Eye (tissue), 1 donor: ENCODE measurements at places on chromosomes 4 and X.
A peak's percentile ranks its signal among the peaks of the same experiment; 100 is the strongest.

DNA sequence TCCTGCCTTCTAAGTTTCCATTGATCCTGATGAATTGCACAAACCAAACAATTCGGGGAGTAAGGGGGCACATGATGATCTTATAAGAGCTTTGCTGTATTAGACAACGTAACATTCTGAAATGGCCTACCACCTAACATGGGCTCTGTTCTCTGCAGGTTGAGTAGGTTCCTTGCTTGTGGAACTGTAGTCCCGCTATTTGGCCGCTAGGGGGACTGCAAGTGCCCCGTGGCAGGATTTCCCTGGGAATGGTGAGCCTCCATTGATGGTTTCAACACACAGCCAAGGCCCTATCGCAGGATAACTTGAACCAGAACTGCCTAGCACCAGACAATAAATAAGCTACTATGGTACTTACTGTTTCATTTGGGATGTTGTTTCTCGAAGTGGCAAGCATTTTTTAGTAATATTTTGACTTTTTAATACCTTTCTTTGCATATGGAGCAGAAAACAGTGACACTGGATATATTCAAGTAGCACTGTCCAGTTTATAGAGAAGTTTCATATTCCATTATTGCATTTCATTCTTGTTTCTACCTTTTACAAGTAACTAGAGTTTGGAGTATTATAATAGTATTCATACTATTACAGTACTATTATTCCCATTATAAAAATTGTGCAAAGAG is 11.9 kb downstream of the AR start:
- no peak for DNase-seq

DNA sequence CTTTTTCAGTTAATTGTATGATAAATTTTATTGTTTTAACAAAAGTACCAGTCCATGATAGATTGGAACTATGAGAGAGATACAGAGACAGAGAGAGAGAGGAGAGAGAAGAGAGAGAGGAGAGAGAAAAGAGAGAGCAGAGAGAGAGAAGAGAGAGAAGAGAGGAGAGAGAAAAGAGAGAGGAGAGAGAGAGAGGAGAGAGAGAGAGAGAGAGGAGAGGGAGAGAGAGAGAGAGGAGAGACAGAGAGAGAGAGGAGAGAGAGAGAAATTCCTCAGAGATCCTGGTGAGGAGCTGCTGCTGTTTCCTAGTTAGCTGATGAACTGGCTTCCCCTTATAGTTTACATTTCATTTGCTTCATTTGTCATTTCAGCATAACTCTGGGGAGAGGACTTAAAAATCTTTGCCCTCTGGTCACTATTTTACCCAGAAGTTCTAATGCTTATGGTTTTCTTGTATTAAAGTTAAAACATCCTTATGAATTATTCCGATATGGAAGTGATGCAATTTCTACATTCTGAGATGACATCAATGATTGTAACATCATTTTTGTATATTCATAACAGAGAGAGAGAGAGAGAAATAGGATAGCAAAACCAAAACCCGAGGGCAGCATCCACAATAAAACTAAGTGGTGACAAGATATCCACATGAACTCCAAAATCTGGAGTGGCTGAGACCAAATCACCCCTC is 10.8 kb downstream of the CTAG1A start:
- DNase-seq = no peak

DNA sequence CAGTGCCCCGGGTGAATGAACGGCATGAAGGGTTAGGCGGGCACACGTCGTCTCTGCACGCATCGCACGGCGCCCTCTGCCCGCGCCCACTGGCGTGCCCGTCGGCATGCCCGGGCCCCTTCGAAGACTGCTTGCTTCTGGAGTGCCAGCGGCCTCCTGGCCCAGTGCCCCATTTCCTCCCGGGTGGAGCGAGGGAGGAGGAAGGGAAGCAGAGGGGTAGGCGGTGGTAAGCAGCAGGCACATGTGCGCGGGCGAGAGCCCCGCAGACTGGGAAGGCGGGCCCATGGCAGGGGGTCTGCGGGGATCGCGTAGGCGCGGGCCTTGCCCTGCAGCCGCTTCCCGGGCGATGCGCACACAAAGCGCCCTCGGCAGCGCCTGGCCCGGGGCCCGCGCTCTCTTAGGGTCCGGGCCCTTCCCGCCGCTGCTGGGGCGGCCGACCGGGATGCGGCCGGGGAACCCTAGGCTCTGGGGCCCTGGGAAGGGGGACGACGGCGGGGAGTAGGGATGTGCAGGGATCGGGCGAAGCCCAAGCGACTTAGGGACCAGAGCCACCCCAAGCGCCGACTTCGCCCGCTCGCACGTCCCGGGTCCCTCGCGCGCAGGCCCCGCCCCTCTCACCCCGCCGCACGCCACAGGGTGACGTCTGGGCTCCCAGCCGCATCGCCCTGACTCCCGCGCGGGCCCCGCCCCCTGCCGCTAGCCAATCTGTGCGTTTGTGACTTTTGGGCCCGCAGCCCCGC is 866 bp upstream of the EMD start:
- no peak for DNase-seq

- DNase-seq = no peak
Observed at GRCh38 chr4:61527888-61528287, 327.8 kb downstream of the ADGRL3 start.

GRCh38 chr4:38149472-38149996 is 189.3 kb downstream of the PTTG2 start:
- no peak for DNase-seq

GRCh38 chr4:111957116-111957515 is 188.1 kb upstream of the FAM241A start:
- no peak for DNase-seq

GRCh38 chrX:95441836-95442235 is 1242.8 kb upstream of the DIAPH2 start:
- no peak for DNase-seq

DNA sequence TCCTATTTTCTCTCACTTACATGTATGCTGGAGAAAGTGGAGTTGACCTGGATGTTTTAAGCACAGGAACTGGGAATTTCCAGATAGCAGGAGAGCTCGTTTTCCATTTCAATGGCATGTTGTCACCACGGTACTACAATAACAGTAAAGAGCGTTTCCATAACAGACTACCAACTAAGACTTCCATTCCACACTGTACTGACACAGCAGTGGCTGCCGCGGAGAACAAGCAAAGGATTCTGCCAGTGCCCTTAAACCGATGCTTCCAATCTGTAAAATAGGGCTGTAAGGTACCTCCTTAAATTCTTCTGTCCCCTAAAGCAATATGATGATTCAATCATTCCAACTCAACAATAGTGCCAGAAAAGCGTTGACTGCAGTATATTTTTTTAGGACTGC is 143.9 kb downstream of the KLHL13 start:
- peak; percentile 54 for DNase-seq

GRCh38 chr4:11097725-11098124 is 331.0 kb downstream of the HS3ST1 start:
- DNase-seq = no peak

GRCh38 chr4:184476695-184477094 is 2.3 kb upstream of the IRF2 start:
- DNase-seq = peak; percentile 30

GRCh38 chr4:24559889-24560288 is 24.5 kb downstream of the DHX15 start:
- no peak for DNase-seq

- DNase-seq = no peak
Observed at GRCh38 chr4:116027311-116027710, 913.9 kb upstream of the NDST4 start.

DNA sequence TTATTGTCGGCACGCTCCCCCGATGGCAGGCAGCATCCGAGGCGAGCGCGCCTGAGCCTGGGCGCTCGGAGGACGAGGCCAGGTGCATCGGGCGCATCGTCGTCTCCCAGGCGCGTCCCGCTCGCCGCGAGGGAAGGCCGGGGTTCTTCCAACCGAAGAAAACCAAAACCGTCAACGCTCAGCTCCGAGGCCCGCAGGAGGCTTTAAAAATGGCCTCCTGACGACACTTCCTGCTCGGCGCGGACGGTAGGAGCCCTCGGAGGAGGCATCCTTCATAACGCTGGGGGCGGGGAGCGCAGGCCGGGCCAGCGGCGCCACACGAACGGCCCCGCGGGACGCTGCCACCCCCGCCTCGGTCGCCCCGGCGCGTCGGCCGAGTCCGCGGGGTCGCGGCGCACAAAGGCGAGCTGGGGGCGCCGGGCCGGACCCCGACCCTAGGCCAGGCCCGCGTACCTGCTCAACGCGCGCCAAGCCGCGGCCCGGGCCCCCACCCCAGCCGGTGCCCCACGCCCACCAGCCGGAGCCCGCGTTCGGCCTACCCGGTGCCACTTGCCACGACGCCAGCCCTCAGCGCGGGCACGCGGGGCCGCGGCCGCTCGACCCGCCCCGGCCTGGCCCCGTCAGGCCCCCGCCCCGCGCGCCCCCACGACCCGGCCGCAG is 501 bp downstream of the ZNF518B start:
- DNase-seq = peak; percentile 79

DNA sequence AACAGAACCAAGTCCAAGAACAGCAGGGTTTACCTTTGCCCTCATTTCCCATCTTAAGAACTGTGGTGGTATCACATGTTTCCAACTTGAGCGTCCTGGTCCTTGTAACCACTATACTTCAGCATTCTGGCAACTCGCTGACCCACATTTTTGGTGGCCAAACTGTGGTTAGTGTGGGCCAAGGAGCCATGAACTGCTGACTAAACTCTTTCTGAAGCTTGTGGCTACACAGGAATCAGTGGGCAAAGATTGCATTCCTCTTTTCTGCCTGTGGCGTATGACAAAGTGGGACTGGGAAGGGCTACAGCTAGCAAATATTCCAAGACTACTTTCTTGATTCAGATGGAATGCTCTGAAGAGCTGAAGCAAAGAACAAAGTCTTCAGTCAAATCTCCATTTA is 106.3 kb upstream of the MID1 start:
- DNase-seq = no peak

DNA sequence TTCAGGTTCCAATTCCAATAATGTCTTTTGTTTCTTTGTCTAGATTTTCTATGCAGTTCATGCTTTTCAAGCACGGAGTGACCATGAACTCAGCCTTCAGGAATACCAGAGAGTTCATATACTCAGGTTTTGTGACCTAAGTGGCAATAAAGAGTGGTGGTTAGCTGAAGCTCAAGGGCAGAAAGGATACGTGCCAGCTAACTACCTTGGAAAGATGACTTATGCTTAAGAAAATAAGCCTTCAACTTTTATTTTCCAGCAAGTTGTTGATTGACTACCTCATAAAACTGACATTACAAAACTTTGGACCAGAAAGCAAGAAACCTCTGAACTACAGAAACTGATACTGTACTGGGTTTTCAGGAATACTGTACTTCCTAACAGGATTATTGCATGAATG is 30.8 kb downstream of the INTS12 start:
- DNase-seq = no peak
